ENCODE measurements at places on chromosomes 5 and 9.

DNA sequence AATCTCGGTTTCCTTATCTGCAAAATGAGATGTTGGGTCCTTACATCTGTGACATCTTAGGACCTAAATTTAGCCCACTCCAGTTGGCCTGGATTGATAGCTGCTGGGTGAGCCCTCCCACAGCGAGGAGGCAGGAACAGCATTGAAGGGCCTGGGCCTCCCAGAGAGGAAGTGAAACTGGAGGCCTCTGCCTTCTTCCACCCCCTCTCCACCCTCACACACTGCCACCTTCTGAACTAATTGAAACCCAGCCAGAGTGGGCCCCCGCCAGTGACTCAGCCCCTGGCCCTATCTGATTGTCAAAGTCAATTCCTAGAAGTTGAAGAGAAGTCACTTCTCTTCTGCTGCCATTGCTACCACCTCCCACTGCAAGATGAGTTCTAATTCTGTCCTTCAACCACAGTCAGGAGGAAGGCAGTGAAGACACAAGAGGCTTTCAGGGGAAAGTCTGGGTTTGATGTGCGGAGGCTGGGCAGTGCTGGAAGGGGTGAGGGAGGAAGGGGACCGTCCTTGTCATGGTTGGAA, 55.2 kb upstream of the NEK6 start:
- peak overlapping the region; percentile 70 for H3K4me3 ChIP-seq
- peak overlapping the region; percentile 96 for H3K27ac ChIP-seq
- H3K36me3 ChIP-seq: no peaks in the 10 kb centered on the region
- no peaks in the 10 kb centered on the region for H3K27me3 ChIP-seq

DNA sequence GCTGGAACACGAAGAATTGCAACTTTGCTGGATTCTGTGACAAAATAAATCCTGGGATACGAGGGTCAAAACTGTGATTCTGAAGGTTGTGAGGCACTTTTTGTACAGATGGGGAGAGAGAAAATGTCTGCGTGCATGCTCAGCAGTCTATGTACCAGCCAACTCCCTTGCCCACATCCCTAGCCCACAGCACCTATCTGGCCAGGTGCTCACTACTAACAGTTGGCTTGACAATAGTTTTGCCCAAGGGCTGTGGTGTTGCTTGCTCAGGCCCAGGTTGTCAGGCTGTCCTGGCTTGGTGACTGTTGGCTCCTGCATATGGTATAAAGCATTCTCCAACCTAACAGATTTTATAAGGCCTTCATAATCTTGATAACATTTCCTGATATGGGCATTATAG, 102.0 kb downstream of the DMRT2 start:
- DNase-seq: no peak
- H3K4me1 ChIP-seq: no peaks in the 10 kb centered on the region
- peaks cover 4% of the 10 kb centered on the region for H3K27me3 ChIP-seq
- no peaks in the 10 kb centered on the region for H3K36me3 ChIP-seq
- no peak overlapping the region for H3K4me3 ChIP-seq

DNA sequence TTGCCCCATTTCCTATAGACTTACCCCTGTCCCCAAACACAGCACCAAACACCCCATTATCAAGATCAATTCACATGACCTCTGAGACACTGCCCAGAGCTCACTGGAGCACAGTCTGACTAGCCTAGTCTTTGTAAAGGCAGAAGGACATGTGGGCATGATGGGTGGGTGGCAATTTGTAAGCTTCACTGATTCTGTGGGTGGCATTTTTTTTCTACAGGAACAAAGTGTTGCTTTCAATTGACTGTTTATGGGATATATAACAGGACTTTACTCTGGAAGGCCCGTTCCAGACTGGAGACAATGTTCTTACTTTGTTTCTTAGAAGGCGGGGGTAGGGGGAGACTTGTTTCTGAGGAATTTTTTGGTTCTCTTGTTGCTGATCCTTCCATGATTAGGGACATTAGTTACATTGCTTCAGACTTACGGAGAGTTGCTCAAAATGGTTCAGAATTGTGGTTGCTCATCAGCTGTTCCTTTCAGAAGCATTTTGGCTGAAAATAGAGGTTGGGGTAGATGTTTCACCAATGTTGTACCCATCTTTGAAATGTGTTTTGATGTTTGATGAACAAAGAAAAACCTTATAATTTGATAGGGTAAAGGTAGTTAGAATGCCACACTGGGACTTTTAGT, 20.2 kb downstream of the NNT start:
- H3K4me1 ChIP-seq: peaks cover 2% of the 10 kb centered on the region
- no peak overlapping the region for H3K27ac ChIP-seq
- no peak for DNase-seq
- H3K27me3 ChIP-seq: no peaks in the 10 kb centered on the region
- H3K36me3 ChIP-seq: peaks cover 18% of the 10 kb centered on the region

DNA sequence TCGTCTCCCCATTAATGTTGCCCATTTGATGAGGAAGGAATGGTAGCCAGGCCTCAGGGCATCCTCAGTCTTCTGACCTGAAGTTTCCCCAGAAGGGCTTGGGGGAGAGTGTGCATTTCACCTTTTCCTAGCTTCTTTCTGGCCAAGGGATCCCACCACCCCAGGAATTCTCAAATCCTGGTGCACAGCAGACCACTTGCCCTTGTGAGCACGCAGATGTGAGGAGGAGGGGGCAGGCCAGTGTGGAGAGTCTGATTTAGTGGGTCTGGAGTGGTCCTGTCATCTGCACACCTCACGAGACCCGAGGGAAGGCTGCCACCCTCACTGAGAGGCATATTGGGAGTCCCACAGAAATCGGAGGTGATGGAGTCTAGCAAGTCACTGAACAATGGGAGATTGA, 64.3 kb downstream of the CXXC5 start:
- no peak for DNase-seq
- no peaks in the 10 kb centered on the region for H3K27me3 ChIP-seq
- H3K36me3 ChIP-seq: no peaks in the 10 kb centered on the region
- H3K27ac ChIP-seq: no peak overlapping the region
- H3K4me3 ChIP-seq: no peak overlapping the region

DNA sequence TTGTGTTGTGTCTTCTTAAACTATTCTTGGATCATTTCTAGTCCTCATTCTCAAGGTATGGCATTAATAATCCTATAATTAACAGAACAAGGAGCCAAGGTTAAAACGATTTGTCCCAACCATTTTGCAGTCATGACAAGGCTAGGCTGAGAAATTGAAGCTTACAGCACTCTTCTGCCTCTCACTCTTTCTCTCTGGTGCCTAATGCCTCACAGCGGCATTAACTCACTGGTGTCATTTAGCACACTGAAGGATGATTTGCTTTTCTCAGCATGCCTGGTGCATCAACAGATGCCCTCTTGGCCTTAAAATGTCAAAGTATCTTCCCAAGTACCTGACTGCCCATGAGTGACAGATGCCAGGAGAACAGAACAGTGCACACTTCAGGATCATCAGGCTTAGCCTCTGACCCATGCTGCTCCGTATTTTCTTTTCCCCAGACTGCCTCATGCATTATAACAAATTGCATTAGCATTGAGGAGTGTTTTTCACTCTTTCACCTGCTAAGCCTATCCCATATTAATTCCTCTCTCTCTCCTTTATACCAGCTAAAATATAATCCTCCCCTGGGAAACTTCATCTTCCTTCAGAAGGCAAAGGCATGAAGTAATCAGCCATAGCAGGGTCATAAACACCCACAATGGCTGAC, 61.1 kb upstream of the SV2C start:
- no peak overlapping the region for H3K4me3 ChIP-seq
- DNase-seq: no peak
- no peaks in the 10 kb centered on the region for H3K4me1 ChIP-seq
- H3K36me3 ChIP-seq: no peaks in the 10 kb centered on the region
- H3K27ac ChIP-seq: no peak overlapping the region
- peaks cover 28% of the 10 kb centered on the region for H3K27me3 ChIP-seq

- no peak overlapping the region for H3K4me3 ChIP-seq
- H3K4me1 ChIP-seq: no peaks in the 10 kb centered on the region
- DNase-seq: no peak
Observed at GRCh38 chr9:97076238-97076637, 37.3 kb upstream of the CTSV start.

DNA sequence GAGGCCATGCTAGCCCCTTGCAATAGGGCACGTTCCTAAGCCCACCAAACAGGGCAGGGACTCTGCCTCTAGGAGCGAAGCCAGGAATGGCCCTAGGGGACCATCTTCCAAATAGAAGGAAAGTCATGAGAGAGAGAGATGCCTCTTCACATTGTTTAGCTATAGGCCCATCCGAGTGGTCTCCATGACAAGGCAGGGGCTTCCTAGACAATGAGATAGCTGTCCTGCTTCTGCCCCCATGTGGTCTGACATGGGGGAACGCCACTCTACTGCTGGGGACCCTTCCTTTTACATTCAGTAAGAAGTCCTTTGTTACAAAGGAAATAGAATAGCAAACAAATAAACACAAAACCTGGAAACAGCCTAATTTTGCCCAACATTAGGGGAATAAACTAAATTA, 17.9 kb upstream of the KIF4B start:
- peaks cover 20% of the 10 kb centered on the region for H3K27me3 ChIP-seq
- H3K27ac ChIP-seq: no peak overlapping the region
- DNase-seq: no peak
- H3K4me1 ChIP-seq: no peaks in the 10 kb centered on the region
- no peaks in the 10 kb centered on the region for H3K36me3 ChIP-seq

DNA sequence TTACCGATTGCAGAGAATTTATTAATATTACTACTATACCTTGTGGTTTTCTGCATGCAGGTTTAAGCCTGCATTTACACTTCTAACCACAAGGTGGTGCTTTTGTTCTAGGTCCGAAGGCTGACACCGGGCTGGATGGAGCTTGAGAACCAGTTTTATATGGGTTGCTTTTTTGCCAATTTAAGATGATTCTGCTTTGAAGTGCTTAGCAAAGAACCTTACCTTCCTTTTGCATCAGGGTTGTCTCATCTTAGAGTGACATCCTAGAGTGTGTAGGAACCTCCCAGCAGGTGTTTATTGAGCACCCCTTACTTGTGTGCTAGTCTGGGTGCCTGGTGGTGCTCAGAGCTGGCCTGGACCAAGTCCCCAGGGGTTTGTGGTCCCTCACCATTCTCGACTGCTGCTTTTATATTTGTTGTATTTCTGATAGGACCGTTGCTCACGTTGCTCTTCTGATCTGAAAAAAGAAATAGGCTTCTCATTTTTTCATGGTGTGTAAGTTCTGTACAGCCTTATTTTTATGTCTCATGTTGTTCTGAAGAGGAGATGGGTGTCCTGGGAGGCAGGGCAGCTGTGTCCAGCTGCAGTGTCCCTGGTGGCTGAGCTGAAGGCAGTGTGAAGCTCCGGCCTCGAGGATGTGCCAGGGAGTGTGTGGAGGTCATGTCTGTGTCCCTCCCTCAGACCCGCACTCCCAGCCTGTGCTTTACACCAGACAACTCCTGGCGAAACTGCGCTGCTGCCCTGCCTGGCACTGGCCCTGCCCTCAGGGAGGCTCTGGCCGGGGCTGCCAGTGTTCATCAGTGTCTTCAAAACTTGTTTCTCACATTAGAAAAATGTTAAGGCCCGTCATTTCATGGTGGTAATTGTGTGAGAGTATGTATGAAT, 54.3 kb downstream of the EHMT1 start:
- H3K4me3 ChIP-seq: no peak overlapping the region
- H3K27ac ChIP-seq: no peak overlapping the region
- H3K36me3 ChIP-seq: peaks cover 15% of the 10 kb centered on the region

DNA sequence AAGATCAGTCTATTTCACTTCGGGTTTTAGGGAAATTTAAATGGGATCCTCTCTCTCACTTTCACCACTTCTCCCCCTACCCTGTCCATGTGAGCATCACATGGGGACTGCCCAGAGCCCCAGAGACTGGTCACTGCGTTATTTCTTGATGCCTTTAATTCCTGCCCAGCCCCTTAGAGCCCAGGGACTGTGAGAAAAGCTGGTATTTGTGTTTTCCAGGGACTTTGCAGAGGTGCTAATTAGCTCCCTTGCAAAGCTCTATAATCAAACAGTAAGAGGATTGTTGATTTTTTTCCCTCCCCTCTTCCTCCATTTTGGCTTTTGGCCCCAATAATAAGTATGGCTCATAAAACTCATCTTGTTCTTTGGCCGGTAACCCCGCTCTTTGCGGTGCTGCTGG, 35.6 kb downstream of the NTRK2 start:
- no peak overlapping the region for H3K27ac ChIP-seq
- no peaks in the 10 kb centered on the region for H3K36me3 ChIP-seq
- no peaks in the 10 kb centered on the region for H3K4me1 ChIP-seq

Data from activated naive CD8-positive, alpha-beta T cell treated with anti-CD3 and anti-CD28 coated beads for 36 hours (primary cell).